ENCODE measurements at places on chromosomes 7 and 10.
A peak's percentile ranks its signal among the peaks of the same experiment; 100 is the strongest.

DNA sequence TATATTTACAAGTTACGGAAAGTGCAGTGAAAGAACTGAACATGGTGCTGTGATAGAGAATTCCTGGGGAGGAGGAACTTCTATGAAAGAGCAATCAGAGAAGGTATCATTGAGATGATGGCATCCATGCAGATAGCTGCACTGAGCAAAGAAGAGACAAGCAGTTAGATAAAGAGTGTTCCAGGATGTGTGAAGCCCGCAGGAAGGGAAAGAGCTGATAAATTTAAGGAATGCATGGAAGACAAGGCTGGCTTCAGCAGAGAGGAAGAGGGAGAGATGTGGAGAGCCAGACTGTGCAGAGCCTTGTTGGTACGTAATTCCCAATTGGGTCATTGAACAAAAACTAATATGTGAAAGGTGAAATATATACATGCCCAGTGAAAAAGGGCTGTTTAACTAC is 538.9 kb downstream of the INHBA start:
- DNase-seq = no peak

GRCh38 chr7:29476916-29477315 is 86.7 kb upstream of the PRR15 start:
- no peak for DNase-seq

GRCh38 chr10:64037071-64037661 is 516.0 kb downstream of the REEP3 start:
- DNase-seq = no peak

DNA sequence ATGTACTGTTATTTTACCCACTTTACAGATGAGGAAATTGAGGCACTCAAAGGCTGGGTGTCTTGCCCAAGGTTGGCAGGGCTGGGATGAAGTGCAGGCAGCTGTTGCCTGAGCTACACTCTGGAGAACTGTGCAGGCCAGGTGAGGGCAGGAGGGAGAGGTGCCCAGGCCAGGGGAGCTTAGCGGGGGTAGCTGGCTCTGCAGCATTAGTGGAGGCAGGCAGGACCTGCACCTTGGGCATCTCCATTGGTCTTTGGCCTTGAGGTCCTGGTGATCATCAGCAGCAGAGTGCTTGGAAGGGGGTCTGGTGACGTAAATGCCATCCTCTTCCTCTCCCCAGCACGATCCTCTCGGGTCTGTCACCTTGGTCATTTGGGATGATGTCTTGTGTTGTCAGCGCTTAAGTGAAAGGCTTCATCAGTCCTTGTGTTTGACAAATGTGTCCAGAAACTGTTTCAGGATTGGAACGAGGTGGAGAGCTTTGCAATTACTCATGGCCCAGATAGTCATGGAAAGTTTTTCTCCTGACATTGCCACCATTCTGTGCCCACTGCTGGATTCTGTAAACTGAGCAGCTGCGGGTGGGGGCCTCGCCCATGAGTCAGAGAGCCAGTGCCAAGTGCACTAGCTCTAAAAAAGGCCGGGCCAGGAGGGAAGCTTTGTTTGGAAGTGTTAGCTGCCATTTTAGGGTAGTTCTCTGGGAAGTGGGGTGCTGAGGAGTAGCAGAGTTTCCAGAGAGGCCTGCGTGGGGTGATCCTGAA is 47.6 kb downstream of the TSPAN15 start:
- no peak for DNase-seq

DNA sequence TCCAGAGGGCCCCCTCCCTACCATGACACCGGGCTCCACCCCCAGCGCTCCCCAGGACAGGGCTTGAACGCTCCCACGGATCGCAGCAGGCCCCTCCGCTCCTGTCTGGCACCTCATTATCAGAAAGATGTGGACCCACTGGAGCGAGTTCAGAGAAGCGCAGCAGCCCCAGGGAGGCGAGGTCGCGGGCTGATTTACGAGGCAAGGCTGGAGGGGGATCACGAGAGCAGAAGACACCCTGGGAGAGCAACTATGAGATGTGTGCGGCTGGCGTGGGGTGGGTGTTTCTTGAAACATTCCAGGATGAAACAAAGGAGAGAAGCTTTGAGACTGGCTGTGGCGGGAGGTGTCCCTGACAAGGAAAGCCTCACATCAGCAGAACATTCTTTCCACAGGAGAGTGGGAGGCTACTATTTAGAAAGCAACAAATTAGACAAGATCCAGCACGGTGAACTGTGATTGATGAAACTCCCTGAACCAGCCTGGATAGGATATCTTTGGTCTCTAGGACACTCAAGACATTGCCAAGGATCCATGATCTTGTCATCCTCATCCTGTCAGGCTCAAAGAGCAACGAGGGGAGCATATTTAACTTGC is 66.0 kb downstream of the JCAD start:
- no peak for DNase-seq

DNA sequence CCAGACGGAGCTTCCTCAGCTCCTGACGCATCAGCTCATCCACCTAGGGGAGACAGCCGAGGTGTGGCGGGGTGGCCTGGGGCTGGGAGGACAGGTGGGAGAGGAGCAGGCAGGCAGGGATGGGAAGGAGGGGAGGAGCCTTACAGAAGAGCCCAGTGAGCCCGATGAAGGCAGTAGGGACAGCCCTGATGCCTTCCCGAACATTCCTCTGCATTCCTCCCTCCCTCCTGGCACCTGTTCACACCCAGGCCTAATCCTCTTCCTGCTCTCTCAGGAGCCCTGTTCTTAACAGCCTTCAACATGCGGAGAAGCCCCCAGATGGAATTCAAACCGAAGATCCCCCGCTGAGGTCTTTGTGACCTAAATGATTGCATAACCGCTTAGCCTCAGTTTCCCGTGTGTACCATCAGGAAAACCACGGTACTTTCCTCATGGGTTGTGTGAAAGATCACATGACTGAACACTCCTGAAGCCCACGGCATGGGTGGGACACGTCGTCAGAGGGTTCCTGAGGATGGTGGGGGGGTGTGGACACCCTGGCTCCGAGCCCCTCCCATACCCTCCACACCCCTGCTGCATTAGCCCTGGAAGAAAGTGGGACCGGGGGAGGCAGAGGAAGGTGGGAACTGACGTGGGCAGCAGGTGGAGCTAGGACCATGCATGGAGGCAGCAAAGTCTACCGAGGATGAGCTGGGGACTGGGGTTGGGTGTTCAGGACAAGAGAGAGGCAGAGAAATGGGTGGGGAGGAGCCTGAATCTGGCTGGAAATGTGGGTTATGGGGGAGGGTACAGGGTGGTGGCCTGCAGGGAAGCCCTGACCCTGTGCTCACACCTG is 8.8 kb upstream of the ASB10 start:
- DNase-seq = no peak

DNA sequence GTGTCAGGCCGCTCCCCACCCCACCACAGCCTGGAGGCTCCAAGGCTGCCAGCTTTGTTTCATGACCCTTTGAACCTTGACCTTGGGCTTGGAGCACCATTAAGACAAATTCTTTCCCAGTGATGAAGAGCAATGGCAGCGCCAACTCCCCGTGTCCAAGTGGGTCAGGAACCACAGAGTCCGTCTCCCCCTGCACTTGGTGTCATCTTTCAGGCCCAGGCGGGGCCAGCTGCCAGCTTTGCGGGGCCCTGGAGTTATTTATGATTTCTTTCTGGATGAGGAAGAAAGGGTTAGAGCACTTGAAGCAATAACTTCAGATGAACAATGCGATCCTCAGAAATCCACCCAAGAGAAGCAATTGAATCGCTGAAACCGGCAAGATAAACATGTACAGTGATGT is 110.8 kb downstream of the MYL10 start:
- DNase-seq = no peak

GRCh38 chr7:2950578-2950977 is 93.1 kb downstream of the CARD11 start:
- DNase-seq = no peak

- DNase-seq = no peak
These were observed 395.9 kb downstream of the TFEC start for GRCh38 chr7:115634633-115635032.

- no peak for DNase-seq
These were observed 34.3 kb downstream of the R3HCC1L start for GRCh38 chr10:98168766-98169165.

DNA sequence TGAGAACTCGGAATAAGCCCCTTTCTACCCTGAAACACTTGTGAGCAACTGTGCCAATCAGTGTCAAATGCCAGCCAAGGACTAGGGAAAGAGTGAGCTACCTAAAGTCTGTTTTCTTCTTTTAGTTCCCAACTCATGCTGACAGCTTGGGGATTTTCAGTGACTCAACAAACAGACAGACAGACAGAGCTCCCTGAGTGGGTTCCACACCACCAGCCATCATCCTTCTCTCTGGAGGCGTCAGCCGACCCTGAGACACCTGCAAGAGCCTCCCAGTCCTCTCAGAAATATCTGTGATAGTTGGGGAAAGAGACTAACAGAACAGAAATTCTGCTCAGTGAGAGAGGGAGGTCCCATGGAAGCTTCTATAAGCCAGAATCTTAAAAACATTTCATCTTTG is 49.5 kb downstream of the GATA3 start:
- no peak for DNase-seq

GRCh38 chr10:83371696-83372490 is 767.4 kb upstream of the GHITM start:
- DNase-seq = no peak

DNA sequence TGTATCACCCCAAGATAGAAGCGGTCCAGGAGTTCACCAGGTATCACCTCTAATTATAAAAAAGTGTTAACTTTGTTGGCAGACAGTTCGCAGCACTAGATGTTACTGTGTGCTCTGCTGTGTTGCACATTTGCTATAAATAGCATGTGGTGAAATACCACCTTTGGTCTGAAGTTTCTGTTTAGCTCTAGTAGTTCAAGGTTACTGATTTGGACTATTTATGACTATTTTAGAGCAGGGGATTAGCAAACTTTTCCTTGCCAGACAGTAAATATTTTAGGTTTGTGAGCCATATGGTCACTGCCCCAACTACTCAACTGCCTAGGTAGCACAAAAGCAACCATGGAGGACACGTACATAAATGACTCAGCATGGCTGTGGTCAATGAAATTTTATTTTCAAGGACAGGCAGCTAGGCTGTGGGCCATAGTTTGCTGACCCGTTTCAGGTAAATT is 16.5 kb downstream of the DENND10 start:
- no peak for DNase-seq

- DNase-seq = no peak
These were observed 116.5 kb downstream of the GRM3 start for GRCh38 chr7:86760236-86760635.

DNA sequence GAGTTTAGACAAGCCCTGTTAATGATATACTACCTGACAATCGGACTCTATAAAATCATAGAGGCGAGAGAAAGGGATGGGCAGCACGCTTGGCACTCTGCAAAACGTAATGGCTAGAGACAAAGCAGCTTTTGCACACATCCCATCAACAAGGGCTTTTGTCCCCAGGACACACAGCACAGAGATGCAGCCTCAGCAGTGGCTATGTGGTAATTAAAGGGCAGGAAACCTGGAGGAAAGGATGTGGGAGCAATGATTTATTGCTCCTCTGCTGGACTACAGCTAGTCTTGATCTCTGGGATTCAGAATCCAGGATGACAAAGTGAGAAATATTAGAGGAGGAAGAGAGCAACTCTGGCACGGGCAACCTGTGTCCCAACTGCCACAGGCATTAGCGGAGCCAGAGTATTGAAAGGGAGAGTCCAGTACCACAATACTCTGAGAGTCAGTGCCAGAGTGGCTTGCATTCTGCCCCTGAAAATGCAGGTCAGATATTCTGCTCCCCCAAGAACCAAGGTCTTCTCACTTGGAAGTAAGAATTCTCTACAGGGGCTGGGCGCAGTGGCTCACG is 96.5 kb downstream of the ARMH3 start:
- no peak for DNase-seq

DNA sequence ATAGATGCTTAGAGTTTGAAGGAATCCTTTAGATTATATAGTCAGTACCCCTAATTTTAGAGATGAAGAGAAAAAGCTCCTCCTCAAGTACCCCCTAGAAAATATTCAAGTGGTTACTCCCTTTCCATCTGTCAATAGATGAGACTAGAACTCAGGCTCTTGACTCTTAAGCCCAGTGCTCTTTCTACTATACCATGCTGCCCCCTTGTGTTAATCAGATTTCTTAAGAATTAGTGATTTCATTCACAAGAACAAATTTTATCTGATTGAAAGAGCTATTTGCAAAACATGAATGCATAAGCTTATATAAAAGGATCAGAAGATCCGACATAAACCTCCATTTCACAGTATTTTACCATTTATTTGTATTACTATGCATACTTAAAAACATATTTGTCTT is 179.3 kb downstream of the TFEC start:
- peak; percentile 2 for DNase-seq

DNA sequence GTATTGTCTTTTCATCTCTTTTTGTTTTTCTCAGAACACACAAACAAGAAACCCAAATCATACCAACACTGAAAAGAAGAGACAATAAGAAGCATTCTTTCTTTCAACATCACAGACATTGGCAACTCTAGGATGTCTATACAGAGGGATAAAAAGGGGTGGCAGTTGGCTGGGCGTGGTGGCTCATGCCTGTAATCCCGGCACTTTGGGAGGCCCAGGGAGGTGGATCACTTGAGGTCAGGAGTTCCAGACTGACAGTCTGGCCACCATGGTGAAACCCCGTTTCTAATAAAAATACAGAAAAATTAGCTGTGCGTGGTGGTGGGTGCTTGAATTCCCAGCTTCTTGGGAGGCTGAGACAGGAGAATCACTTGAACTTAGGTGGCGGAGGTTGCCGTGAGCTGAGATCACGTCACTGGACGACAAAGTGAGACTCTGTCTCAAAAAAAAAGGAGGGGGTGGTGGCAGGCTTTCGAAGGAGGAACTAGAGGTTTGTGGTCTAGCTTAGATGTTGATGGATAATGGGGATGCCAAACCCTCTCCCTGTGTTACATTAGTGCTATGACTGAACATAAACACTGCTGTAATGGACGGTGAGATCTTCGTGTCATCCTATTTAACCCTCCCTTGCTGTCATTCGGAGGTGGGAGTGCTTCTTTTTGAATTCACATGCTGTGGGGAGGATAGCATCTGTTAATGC is 9.4 kb downstream of the CNNM2 start:
- no peak for DNase-seq

DNA sequence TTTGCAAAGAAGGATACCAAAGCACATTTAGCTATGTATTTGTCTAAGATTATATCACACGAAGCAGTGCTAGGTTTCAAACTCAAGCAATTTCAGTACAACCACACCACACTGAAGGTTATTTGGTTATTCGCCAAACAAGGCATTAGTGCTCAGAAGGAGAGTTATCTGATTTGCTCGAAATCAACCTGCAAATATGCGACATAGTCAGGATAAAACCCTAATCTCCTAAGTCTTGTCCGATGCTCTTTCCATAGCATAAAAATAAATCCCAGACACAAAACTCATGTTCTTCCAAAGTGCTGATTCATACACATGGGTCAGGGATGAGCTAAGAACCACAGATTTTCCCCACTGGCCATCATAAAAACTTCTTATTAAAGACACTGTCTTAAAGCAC is 1288.0 kb upstream of the SORCS1 start:
- no peak for DNase-seq

Data from naive thymus-derived CD4-positive, alpha-beta T cell (primary cell).